ENCODE measurements at places on chromosomes 3 and 15. TPM values are rescaled to one million over a fixed set of nuclear protein-coding genes. Genes with fewer than 3 reads are reported as not detected.

GRCh38 chr3:9582332-9582731, 28.7 kb upstream of the LHFPL4 start:
- no peak for DNase-seq

- no peak for DNase-seq
These were observed 2.0 kb downstream of the ANKRD28 start for GRCh38 chr3:15795651-15796308.

DNA sequence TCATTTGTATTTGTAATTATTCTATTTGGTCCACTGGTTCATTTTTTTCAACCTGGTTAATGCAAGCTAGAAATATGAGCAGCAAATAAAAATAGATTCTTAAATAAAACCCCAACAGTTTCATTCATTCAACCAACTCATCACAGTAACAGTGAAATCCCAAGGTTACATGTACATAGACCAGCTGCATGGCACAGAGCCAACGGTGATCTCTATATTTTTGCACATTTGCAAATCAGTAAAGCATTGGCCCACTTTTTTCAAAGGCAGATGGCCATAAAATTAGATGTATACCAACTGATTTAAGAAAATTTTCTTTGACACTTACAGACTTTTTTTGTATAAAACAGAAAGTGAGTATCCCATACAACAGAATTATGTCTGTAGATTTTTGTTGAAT, 49.3 kb downstream of the STRIT1 start:
- no peak for DNase-seq

Gene CACNA2D2
- 2.2 TPM for total RNA-seq
